Sigmoid colon (tissue), 7 donors: ENCODE measurements at places on chromosomes 5 and 9. TPM values are rescaled to one million over a fixed set of nuclear protein-coding genes. Genes with fewer than 3 reads are reported as not detected.

DNA sequence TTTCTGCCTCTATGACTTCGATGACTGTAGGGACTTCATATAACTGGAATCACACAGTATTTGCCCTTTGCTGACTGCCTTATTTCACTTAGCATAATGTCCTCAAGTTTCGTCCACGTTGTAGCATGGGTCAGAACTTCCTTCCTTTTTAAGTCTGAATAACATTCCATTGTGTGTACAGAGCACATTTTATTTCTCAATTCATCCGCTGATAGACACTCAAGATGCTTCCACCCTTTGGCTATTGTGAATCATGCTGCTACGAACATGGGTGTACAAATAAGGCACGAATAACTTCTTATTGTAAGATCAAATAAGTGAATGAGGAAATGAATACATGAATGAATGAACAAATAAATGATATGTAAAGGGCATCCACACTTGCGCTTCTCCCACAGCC is 13.0 kb downstream of the BARX1 start:
- DNase-seq: no peak

DNA sequence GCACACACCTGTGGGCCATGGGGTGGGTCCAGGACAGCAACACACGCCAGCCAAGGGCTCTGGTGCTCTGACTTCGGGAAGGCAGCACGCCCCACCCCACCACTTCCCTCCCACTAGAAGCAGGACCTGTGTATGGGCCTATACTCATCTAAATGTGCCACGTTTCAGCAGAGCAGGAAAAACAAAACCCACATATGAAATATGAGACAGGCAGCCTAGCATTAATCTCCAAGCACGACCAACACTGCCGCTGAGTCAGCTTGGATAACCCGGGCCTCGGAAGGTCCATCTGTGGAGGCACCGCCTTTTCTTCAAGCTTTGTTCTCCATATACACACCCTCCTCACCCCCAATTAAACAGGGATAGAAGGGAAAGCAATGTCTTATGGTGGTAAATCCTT is 203.1 kb downstream of the ROR2 start:
- no peak for DNase-seq

- no peak for DNase-seq
Measured at GRCh38 chr5:36237751-36238150, 4.0 kb downstream of the NADK2 start.

DNA sequence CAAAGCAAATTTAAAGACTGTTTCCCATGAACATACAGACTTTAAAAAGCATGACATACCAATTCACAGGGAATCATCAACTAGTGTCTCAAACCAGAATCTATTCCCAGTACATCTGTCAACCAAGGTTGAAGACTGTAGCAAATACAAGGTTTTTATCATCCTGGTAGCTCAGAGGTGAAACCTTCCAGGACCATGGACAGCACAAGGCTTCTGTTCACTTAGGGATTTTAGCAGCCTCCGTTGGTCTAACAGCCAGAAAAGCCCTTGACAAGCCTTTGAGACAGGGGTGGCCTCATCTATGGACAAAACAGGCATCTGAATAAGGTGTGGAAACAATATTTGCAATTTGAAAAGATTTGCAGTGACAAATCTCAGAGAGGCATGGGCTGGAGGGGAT is 119.0 kb downstream of the TRIM32 start:
- no peak for DNase-seq

- no peak for DNase-seq
Measured at GRCh38 chr5:39732166-39732565, 307.4 kb upstream of the DAB2 start.

GRCh38 chr9:128276574-128277270 is 646 bp downstream of the SWI5 start:
- DNase-seq: peak; percentile 80

DNA sequence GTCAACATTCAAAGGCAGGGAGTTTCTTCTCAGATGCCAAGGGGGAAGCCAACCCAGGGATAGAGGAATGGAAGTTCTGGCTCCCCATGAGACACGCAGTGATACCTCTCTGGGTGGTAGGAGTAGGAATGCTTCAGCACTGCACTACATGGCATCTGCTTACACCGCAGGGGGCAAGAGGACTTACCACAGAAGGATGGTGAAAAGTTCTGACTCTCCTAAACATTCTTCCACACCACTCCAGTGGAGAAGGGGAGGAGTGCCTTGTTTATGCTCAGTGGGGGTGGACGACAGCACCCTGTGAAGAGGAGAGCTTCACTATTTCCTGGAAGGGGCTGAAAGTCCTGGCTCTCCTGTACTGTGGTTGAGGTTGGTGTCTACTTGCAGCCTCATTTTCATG is 1011.3 kb upstream of the WWC1 start:
- no peak for DNase-seq

GRCh38 chr9:115196919-115197318 is 79.0 kb upstream of the TNC start:
- DNase-seq: no peak

GRCh38 chr9:133999851-134000265 is 7.7 kb upstream of the VAV2 start:
- DNase-seq: no peak

- no peak for DNase-seq
Measured at GRCh38 chr9:81211741-81212140, 477.6 kb downstream of the TLE1 start.

FCN2 gene
- not detected for total RNA-seq

AK6 gene
- total RNA-seq: 32.9 TPM

DMRT3 gene
- total RNA-seq: not detected
